ENCODE measurements at places on chromosomes 1 and 21.

- DNase-seq = no peak
Observed at GRCh38 chr1:198122693-198123092, 34.1 kb upstream of the NEK7 start.

DNA sequence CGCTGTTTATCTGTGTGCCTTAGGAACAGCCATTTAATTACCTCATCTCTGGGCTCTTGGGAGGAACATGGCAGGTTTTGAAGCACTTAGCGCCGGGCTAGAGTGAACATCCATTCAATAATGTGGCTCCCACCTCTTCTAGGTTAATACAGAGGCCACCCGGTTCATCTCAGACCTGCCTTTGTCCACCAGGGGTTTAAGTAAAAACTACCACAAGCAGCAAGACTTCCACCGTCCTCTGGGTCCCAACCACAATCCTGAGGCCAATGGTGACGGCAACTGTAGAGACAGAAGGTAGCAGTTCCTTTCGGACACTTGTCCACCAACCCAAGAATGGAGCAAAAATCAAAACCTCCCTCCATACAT lies 924 bp upstream of the DDOST start:
- no peak for DNase-seq

DNA sequence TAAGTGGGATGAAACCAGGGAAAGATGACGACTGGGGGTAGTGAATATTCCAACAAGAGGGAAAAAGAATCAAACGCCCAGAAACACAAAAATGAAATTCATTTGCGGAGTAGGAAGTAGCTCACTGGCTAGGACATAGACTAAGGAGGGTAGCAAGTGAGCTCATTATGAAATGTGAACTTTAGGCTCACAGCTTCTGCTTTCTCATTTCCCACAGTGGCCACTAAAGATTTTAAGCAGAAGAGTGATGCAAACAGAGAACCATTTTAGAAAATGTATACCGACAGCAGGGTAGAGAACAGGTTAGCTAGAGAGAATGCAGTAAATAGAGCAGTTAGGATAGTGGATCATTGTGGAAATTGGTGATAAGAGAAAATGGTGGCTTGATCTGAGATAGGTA lies 3.5 kb downstream of the CD48 start:
- no peak for DNase-seq

- DNase-seq = no peak
Observed at GRCh38 chr1:157135070-157135469, 3.1 kb downstream of the ETV3 start.

GRCh38 chr1:100219883-100220282 lies 29.8 kb downstream of the DBT start:
- DNase-seq = no peak

DNA sequence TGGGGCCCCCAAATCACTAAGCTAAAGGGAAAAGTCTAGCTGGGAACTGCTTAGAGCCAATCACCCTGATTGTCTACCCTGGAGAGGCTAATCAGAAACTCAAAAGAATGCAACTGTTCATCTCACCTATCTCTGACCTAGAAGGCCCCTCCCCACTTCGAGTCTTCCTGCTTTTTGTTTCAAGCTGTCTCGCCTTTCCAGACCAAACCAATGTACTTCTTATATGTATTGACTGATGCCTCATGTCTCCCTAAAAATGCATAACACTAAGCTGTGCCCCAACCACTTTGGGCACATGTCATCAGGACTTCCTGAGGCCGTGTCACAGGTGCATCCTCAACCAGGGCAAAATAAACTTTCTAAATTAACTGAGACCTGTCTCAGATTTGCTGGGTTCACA lies 209.5 kb downstream of the APP start:
- DNase-seq = no peak

- DNase-seq = peak; percentile 38
Observed at GRCh38 chr1:192809307-192810252, 741 bp downstream of the RGS2 start.

GRCh38 chr1:208030288-208031091 lies 119.6 kb upstream of the CD34 start:
- DNase-seq = no peak

GRCh38 chr1:66606362-66607065 lies 72.6 kb downstream of the SGIP1 start:
- no peak for DNase-seq

DNA sequence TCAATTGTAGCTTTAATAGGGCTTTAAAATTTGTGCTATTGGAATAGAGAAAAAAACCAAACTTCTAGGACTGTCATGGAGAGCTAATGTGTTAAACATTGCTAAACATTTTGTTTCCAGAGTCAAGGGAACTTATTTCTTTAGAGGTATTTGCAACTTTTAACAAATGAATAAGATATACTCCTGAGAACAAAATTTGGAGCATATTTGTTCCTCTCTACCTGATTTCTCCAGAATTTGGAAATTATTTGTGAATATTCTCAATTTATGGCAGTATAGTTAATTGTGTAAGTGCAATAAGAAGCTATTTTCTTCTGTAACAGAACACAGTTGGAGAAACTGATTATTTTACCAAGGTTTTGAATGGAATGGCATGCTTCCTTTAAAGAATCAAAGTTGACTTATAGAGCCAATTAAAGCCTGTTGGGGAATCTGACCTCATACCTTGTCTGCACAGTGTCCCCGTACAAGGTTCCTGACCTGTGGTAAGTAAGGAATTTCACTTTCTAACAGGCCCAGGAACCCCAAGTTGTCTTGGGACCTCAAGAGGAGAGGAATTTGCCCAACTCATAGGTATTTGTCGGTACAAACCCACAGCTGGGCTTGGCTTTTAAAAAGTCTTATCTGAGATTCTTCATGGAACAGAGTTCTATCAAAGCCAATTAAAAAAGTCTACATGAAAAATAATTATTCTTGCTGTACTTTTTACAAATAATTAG lies 72.6 kb upstream of the CSF1 start:
- DNase-seq = no peak

DNA sequence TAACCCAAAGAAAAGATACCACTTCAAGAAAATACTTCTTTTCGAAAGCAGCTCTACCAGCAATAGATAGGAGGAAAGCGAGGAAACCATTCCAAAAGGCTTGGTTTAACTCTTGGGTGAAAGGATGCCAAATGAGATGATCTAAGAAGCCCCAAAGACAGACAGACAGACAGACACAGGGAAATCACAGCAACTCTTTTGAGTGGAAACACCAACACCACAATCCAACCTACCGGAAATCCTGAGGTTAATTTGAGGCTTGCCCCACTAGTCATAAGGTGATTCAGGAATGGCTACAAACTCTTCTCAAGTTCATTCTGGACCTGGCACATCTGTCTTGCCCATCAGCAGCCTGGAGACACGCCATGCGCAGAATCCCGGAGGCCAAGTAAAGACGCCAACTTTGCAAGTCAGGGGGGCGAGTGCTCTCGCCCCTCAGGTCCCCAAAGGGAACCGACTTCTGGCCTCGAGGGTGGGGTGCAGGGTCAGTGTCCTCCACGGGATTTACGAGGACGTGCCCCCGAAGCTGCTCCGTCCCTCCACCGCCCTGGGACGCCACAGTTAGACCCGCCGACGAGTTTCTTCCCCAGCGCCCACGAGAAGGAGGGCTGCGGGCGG lies 778 bp downstream of the EVI5 start:
- DNase-seq = peak; percentile 0

GRCh38 chr1:173161510-173162221 lies 45.5 kb downstream of the TNFSF4 start:
- no peak for DNase-seq

DNA sequence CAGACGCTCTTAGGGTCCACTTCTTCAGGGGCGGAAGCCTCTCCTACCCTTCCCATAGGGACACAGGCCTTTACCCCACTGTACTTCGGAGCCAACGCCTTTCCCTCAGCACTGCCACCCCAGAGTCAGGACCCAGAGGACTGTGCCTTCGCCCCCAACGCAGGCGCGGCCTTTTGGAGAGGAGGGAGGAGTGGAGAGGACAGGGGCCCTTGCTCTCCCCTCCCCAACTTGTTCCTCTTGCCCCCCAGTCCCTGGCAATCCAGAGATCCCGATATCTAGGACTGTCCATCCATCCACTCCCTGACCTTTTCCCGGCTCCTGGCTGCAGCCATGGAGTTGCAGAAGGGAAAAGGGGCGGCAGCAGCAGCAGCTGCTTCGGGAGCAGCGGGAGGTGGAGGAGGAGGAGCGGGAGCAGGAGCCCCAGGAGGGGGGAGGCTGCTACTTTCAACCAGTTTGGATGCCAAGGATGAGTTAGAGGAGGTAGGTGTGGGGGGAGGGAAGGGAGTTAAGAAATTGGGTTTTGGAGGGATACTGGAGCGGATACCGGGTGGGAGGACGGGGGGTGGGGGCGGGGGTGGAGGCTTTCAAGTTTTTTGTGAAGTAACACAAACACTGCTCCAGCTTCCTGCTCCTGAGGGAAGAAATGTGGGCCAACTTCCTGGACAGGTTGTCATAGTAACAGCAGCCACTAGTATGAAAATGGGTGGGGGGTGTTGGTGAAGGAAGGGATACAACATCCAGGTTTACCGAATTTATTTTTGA lies 636 bp downstream of the INTS3 start:
- DNase-seq = peak; percentile 21

- no peak for DNase-seq
Observed at GRCh38 chr1:221087919-221088318, 208.7 kb downstream of the HLX start.

DNA sequence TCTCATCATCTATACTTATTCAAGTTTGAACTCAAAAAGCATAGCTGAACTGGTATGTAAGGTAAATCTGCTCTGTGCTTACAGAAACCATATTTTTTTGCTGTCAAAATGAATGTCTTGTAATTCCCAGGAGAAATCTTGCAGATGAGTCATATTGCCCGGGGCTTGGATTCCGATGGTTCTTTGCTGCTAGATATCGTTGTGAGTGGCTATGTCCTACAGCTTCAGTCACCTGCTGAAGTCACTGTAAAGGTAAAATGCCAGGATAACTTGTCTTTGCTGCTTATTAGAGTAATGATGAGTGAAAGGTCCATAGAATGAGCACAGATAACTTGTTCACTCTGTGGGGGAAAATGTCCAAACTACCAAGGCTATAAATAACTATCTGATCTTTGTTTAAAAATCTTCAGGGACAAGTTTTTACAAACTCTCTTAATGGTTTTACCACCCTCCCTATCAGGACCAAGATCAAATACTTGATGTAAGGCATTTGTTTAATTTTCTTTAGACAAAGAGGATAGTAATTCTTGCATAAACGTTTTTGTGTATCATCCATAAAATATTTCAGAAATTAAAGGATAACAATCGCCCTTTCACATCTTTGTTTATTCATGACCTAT lies 222.3 kb downstream of the TPR start:
- DNase-seq = no peak

GRCh38 chr1:26991310-26992116 lies 2.0 kb upstream of the TRNP1 start:
- no peak for DNase-seq

- DNase-seq = no peak
Observed at GRCh38 chr1:7386226-7387052, 384.7 kb upstream of the VAMP3 start.

DNA sequence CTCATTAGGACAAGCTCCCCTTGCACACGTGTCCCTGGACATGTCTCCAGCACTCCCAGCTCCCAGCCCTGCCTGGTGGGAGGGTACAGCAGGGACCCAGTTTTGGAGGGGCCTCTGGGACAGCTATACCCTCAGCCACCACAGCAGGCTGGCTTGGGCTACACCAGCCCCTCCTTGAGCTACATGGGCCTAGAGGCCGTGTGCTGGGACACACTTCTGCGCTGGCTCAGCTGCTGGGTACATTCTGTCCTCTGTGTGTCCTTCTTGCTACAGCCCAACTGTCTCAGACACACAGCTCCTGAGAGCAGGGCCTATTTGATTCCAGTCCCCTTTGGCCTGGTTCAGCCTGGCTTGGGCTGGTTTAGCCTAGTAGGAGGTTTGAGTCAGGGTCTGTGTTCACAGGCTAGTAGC lies 26.7 kb downstream of the DMAP1 start:
- DNase-seq = no peak

- no peak for DNase-seq
Observed at GRCh38 chr1:196858811-196859210, 29.0 kb upstream of the CFHR4 start.

DNA sequence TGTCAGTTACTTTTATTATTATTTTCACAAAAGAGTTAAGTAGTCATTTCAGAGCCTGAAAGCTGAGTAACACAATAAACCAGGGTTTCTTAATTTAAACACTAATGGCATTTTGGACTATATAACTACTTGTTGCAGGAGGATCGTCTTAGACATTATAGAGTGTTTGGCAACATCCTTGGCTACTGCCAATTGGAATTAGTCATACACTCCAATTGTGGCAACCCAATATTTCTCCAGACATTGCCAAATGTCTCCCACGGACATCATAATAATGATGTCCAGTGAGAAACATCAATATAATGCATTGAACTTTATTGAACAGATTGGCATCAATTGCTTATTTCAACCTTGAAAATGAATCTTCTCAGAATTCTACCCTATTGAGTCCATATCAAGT lies 441.9 kb upstream of the ADGRL4 start:
- DNase-seq = no peak

DNA sequence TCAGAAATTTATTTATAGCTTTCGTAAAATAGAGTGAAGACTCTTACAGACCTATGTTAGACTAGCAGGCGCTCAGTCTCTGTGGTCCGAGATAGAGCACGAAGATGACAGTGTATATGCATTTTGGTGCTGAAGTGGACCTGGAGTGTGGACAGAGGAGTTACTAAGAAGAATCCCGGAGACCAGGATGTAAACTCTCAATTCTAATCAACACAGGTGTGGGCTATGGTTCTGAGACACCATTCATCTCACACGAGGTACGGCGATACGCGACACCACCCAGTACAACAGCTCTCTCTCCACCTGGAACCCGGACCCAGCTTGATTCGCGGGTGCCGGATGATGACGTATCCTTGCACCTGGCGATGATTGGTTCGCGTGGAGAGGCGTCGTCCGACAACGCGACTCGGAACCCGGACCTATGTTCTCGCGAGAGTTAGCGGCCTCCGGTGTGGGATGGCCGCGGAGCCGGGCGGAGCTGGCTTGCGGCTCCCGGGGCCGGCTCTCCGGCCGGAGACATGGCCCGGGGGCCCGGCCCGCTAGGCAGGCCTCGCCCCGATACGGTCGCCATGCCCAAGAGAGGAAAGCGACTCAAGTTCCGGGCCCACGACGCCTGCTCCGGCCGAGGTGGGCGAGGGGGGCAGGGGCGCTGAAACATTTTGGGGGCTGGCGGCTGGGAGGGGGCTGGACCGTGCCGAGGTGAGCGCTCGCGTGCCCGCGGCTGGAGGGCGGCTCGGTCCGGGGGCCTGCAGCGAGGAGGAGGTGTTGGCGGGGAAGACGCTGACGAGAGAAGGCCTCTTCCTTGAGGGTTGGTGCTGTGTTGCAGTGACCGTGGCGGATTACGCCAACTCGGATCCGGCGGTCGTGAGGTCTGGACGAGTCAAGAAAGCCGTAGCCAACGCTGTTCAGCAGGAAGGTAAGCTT lies at the start of gene TMEM183A:
TMEM183A (plus strand) TSS at position 427 of the 924 bp plus-strand sequence; CDS start at position 519, 92 bp downstream.
- DNase-seq = peak; percentile 89

GRCh38 chr1:233189526-233189925 lies 106.0 kb downstream of the PCNX2 start:
- DNase-seq = no peak

DNA sequence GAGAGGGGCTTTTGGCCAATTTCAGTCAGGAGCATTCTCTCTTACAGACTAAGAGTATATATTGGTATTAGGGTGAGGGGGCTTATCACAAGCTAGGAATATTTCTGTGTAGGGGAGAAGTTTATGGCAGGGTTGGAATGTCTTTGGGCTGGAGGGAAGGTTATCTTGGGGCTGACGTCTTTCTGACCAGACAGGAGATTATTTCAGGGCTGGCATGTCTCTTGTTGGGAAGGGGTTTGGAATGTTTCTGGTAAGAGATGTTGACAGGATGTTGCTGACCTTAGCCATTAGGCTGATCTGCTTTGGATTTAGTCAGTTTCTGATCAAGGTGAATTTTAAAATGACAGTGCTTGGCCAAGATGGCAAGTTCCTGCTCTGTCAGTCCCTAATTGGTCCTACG lies 17.8 kb upstream of the HSD3B1 start:
- no peak for DNase-seq

Data from T-helper 9 cell (primary cell).